ENCODE measurements at places on chromosomes 2 and 18.

GRCh38 chr2:97005353-97005752 is 19.0 kb upstream of the FAM178B start:
- peak; percentile 30 for DNase-seq

DNA sequence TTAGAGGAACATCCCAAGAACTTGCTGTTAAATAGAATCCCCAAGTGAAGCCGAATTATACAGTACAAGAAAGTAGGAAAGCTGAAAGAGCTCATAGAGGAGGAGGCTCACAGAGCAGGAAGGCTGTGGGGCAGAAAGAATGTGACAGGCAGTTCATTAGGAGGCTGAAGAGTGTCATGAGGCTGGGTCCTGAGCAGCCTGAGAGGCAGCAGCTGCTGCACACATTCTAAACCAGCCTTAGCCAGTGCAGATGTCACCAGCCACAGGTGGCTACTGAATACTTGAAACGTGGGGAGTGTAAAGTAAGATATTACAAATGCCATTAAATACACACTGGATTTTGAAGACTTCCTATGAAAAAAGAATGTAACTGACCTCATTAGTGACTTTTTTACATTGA is 490.2 kb upstream of the KLHL29 start:
- DNase-seq = no peak

GRCh38 chr2:163527381-163527780 is 208.4 kb downstream of the FIGN start:
- DNase-seq = no peak

DNA sequence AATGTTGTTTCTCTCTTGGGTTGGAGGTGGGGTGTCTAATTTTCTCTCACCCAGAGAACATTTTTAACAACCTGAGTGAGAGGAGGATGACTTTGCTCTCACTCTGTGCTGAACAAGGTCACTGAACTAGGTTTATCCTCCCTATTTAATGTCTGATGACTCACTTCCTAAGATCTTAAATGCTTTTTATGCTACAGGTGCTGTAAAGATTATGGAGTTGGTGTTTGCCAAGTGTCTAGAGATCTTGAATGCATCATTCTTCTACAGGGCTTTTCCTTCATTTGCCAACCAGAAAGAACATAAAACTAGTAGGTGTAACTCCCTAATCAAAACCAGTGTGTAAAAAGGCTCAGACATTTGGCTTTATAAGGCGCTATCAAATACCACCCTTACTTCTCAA is 350.5 kb upstream of the ETAA1 start:
- no peak for DNase-seq

- peak; percentile 94 for DNase-seq
Measured at GRCh38 chr2:26244309-26245230, at the start of the genes HADHA and HADHB. HADHA (minus strand) TSS chr2:26244632; CDS start chr2:26244596, 36 bp downstream. HADHB (plus strand) TSS chr2:26244939; CDS start chr2:26254255, 9,316 bp downstream.

DNA sequence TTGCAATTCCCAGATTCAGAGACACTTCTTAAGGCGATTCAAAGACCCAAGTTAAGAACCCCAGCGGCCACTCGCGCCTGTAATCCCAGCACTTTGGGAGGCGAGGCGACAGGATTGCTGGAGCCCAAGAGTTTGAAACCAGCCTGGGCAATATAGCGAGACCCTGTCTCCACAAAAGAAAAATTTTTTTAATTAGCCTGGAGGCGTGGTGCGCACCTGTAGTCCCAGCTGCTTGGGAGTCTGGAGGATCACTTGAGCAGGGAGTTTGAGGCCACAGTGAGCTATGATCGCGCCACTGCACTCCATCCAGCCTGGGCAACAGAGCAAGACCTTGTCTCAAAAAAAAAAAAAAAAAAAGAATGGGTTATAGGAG is 585 bp upstream of the ANAPC1 start:
- DNase-seq = no peak

DNA sequence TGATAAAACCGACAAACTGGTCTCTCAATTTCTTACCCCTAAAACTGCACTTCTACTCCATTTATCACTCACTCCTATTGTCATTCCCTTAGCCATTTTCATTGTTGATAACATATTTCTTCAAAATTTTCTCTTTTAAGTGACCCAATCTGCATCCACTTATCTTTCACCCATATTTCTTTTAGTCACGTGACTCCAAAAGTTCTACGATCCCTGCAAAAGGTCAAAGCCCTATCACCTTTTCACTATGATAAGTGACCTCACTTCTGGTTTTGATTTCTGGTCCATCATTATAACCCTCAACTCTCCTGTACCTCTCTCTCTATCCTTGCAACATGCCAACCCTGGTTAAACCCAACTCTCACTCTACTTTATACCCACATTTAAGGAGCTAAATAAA is 49.1 kb downstream of the LRATD1 start:
- DNase-seq = no peak

DNA sequence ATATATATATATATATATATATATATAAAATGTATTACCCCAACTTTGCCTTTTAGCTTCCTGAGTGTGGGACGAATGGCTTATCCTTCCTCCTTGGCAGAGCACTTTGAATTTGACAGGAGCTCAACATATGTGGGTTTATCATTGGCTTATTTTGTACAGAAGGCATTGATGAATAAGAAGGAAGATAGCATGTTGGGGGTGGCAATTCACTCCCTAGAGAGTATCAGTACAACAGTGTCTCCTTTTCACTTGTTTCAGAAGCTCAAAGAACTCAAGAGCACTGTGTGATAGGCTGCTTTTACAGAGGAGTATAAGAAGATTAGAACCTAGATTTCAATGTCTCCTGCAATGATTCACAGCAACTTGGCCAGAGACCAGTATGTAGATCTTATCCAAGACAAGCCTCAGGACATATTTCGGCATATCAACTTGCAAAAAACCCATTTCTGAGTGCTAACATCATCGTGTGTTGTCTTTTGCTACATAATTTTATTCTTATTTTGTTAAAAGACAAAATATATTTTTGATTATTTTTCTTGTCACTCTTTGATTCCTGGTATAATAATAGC is 345.8 kb downstream of the SOCS6 start:
- peak; percentile 24 for DNase-seq

DNA sequence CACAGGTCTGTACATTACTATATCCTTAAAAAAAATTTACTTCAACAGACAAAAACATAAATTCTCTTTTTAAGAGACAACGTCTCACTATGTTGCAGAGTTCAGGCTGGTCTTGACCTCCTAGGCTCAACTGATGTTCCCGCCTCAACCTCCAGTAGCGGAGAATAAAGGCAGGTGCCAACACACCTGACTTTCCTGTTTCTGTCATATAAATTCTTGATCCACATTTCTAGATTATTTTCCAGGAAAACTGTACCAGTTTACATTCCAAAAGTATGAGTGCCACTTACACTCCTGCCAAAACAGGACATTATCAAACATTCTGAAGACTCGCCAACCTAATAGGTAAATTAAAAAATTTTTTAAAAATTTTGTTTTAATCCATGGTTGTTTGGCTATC is 48.6 kb downstream of the PUM2 start:
- no peak for DNase-seq

DNA sequence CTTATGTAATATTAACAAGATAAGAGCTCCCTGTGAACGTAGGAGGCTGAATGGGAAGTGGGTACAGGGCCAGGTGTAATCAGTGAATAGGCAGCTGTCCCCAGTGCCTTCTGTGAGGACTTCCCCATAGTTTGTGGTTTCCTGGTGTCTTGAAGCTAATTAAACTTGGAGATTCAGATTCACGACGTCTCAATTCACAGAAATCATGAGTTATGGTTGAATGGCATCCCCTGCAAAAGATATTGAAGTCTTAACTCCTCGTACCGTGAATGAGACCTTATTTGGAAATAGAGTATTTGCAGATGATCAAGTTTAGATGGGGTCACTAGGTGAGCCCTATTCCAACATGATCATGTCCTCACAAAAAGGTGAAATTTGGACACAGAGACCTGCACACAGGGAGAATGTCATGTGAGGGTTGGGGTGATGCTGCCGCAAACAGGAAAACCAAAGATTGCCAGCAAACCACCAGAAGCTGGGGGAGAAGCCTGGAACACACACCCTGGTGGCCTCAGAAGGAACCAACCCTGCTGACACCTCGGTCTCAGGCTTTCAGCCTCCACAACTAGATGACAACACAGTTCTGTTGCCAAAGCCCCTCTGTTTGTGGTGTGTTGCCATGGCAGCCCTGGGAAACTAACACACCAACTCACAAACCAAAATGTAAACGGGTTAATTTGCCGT is 13.2 kb downstream of the ARL4C start:
- DNase-seq = peak; percentile 13

- no peak for DNase-seq
Measured at GRCh38 chr18:29838556-29838955, 1204.0 kb downstream of the DSC3 start.

- no peak for DNase-seq
Measured at GRCh38 chr2:112699984-112700667, 20.7 kb upstream of the NT5DC4 start.

GRCh38 chr2:224613543-224614286 is 28.6 kb upstream of the CUL3 start:
- DNase-seq = no peak

- DNase-seq = peak; percentile 47
Measured at GRCh38 chr2:208266936-208267335, 881 bp downstream of the PIKFYVE start.

DNA sequence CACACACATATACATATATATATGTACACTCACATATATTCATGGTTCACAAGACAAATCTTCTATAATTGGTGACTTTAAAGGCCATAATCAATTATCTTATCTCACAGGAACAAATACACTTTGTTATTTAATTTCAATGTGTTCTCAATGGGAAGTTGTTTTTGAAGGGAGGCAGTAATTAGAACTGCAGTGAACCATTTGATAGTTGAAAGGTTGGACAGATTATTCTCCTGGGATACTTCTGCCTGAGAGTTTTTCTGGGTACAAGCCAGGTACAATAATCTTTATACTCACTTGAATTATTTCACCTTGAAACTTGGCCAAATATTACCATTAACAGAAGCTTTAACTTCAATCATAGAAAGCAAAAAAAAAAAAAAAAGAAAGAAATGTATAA is 546.6 kb upstream of the LRRTM4 start:
- DNase-seq = no peak

DNA sequence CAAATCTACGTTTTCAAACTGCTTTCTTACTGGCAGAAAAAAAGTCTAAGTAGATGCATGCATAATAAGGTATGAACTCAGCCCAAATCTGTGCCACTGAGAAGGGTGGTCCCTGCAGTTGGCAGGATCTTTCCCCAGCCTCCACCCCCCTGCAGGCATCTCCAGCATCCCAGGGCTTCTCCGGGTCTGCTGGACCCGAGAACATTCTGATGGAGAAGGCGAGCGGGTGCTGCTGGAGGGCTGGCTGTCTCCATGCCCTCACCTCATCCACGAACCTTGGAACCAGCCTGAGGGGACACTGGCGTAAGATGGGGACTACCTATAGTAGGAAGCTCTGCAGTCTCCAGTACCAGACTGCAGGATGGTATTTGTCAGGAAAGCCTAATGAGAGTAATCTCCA is 198.9 kb downstream of the HDAC4 start:
- DNase-seq = no peak

DNA sequence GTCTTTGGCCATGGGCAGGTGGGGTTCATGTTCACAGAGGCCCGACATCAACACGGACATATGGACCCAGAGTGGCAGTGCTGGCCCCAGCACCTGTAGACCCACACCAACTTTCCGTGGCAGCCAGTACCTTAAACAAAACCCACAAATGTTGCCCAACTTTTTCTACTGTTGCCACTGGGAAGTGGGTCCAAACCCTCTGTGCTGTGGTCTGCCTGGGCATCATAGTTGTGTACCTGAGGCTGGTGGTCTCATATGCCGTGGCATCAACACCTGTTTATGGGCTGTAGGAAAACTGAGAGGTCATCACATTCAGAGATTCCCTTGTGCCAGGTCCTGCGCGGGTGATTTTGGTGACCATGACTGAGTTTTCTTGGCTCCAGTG is 79.9 kb downstream of the SH3RF3 start:
- no peak for DNase-seq

DNA sequence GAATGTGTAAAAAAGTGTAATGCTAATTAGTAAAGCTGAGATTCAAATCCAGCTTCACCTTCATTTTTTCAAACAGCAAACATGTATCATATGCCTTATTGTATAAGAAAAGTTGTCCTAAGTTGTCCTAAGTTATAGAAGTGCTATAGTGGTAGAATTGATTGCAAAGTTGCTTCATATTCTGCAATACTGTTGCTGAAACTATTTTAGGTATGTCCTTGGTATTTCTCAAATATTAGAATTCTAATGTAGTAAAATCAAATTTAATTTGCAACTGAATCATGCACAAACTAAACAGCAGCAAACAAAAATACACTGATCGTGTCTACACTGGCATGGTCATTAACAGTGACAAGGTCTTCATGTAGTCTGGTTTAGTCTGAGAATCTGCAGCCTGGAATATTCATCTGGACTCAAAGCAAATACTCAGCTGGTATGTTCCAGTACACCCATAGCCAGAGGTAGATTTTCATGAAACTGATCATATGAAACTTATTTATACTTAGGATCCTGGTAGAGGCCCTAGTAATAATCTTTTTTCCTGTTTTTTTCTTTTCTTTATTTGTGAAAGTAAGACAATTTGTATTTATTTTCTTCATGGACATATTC is 555.6 kb upstream of the ZEB2 start:
- no peak for DNase-seq

Data from GM23248 (cell line).